ENCODE measurements at places on chromosomes 4 and X. TPM values are rescaled to one million over a fixed set of nuclear protein-coding genes. Genes with fewer than 3 reads are reported as not detected.

The PCSK1N gene
- polyA plus RNA-seq: not detected

The TRAPPC2 gene
- polyA plus RNA-seq: 27.0 TPM

The RBM46 gene
- polyA plus RNA-seq: not detected

The EVC gene
- polyA plus RNA-seq: not detected

The PCDH7 gene
- not detected for polyA plus RNA-seq

The SPANXA2 gene
- polyA plus RNA-seq: not detected

The PFKFB1 gene
- polyA plus RNA-seq: 0.32 TPM

The XAGE1B gene
- not detected for polyA plus RNA-seq

The ZNF157 gene
- 0.52 TPM for polyA plus RNA-seq

The TMSB4X gene
- 8,066 TPM for polyA plus RNA-seq

The DCAF4L1 gene
- polyA plus RNA-seq: 0.36 TPM

The HTR2C gene
- polyA plus RNA-seq: not detected

The TMPRSS11D gene
- polyA plus RNA-seq: not detected

The FAAH2 gene
- 0.85 TPM for polyA plus RNA-seq

The DAPP1 gene
- polyA plus RNA-seq: 82.5 TPM

The AVPR2 gene
- polyA plus RNA-seq: 0.12 TPM

The PSMD10 gene
- polyA plus RNA-seq: 9.6 TPM

All from B cell (primary cell).